MG63 (cell line): ENCODE measurements at places on chromosomes 7 and 10. TPM values are rescaled to one million over a fixed set of nuclear protein-coding genes. Genes with fewer than 3 reads are reported as not detected.

NUDT13 gene
- not detected in 2 replicates for total RNA-seq

FAM241B gene
- 4.3 and 6.8 TPM in 2 replicates for total RNA-seq

CCDC172 gene
- total RNA-seq, result not detected in 2 replicates

DNA sequence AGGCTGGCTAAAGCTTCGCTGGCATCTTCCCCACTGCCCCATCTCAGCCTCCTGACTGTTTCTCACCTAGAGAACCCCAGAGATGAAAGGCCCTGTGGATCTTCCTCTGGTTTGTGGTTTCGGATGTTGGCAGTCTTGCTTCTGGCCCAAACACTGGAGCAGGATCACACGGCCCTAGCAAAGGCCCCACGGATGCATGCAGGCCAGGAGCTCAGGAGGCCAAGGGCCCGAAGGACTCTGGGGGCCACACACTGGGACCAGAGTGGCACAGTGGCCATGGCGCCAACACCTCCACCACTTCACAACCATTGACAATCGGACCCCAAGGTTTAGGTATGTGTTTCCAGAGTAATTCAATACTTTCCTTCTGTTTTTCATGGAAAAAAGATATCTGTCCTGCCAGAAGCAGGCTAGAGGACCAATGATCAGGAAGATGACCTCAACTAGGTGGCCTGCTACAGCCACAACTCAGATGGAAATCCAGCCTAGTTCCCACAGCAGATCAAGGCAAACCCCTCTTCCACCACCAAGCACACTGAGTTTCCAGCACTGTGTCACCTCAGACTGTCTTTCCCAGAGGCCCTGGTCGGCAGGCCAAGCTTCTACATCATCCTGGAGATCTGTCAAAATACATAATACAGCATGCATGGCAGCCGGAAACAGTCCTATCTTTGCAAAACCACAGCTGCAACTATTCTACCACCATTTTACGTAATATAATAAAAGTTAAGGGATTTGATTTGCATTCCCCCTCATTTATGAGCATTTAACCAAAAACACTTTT is 53.0 kb downstream of the CTBP2 start:
- no peak for DNase-seq

DNA sequence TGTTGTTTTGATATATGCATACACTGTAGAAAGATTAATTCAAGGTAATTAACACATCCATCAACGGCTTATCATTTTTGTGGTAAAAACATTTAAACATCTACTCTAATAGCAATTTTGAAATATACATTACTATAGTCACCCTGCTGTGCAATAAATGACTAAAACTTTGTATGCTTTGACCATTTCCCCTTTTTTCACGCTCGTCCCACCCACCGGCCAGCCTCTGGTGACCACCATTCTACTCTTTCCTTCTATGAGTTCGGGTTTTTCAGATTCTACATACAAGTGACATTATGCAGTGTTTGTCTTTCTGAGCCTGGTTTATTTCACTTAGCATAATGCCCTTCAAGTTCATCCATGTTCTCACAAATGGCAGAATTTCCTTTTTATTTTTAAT is 21.3 kb downstream of the CYCS start:
- no peak for DNase-seq

- DNase-seq, result no peak
Observed at GRCh38 chr7:77687747-77688144, 8.5 kb upstream of the RSBN1L start.

- no peak for DNase-seq
Observed at GRCh38 chr7:150947241-150947745, 30.8 kb downstream of the KCNH2 start.

- DNase-seq, result no peak
Observed at GRCh38 chr10:26543567-26544306, 105.6 kb downstream of the APBB1IP start.

DNA sequence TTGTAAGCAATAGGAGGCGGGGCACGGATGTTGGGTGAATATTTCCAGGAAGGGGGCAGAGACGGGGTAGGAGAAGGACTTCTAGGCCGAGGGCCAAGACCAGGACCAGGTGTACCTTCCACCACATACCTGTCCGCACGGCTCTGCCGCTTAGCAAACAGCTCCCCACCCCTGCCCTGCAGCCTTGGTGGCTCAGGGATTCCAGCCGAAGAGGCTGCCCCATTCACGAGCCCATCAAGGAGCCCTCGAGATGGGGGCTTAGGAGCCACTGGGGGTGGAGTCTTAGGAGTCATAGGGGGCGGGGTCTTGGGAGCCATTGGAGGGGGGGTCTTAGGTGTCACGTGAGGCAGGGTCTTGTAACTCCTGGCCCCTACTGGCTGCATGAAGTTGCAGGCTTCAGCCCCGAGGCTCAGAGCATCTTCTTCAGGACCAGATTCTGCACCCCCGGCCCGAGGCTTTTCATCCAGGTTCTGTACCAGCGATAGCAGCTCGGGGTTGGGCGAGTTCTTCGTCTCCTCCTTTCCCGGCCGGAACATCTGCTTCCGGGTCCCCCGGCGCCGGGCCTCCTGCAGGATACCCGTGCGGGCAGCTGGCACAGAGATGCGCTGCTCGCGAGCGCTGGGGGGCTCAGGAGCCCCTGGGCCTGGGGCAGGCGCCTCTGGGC is 6.1 kb upstream of the MYOZ1 start:
- no peak for DNase-seq
